ENCODE measurements at places on chromosomes 2 and 18.

- DNase-seq, result no peak
These were observed 2.7 kb upstream of the SIX2 start for GRCh38 chr2:45011621-45012602.

- no peak for DNase-seq
These were observed 65.1 kb downstream of the USP34 start for GRCh38 chr2:61405813-61406212.

DNA sequence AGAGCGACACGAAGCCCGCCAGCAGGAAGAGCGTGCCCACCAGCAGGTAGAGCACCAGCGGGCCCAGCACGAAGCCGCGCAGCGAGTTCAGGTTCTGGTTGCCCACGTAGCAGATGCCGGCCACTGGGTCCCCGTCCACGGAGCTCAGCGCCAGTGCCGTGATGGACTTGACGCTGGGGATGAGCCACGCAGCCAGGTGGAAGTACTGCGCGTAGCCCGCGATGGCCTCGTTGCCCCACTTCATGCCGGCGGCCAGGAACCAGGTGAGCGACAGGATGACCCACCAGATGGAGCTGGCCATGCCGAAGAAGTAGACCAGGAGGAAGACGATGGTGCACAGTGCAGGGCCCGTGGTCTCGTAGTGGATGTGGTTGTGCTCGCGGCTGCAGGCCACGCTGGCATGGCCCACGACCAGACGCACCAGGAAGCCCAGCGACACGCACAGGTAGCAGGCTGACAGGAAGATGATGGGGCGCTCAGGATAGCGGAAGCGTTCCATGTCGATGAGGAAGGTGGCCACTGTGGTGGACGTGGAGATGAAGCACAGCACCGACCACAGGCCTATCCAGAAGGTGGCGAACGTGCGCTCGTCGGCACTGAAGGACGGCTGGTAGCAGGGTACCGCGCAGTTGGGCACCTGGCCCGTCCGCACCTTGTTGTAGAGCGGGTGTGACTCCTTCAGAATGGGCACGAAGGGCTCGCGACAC lies 2.1 kb downstream of the FZD5 start:
- DNase-seq, result no peak

DNA sequence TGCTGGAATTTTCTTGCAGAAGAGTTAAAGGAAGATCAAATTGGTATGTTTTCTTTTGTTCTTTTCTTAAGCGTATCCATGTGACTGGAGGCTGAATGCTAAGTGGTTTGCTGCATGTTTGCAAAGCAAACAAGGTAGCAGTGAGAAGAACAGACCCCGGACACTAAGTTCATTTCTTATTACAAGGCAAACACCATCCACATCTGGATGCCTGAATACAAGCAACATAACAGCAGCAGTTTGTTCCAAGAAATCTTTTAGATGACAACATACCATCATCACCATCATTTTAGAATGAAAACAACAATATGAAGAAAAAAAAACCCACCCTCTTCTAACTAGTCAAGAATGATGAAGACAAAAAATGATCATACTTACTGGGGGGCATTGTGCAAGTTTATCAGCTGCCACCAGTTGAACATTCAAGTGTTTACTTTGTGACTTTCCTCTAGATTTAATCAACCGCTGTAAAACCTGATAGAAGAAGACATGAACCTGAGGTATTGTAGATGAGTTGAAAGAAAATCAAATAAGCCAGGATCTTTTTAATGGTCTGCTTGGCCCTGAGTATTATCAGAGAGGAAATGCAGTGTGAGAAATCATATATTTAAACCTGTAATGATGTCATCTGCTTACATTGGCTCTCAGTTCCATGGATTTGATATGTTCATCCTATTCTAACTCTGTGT lies 25.0 kb upstream of the ARL5A start:
- DNase-seq, result no peak

GRCh38 chr2:131045286-131046027 lies 47.8 kb downstream of the FAM168B start:
- DNase-seq, result no peak

Measured in naive B cell (primary cell).